ENCODE measurements at places on chromosomes 3 and 15. TPM values are rescaled to one million over a fixed set of nuclear protein-coding genes. Genes with fewer than 3 reads are reported as not detected.

IL12A gene
- 0.55 TPM for total RNA-seq

UBAP1L gene
- total RNA-seq, result 3.3 TPM

GRAMD1C gene
- total RNA-seq, result 0.48 TPM

GPR149 gene
- total RNA-seq, result not detected

ATP13A5 gene
- not detected for total RNA-seq

CCDC39 gene
- not detected for total RNA-seq

TBL1XR1 gene
- total RNA-seq, result 187 TPM

WDR76 gene
- total RNA-seq, result 72.2 TPM

ZPLD1 gene
- not detected for total RNA-seq

All from activated CD4-positive, alpha-beta memory T cell treated with anti-CD3 and anti-CD28 coated beads, Interleukin-2, amount 10 ng/mL, durations not matched to agents 7 days and 5 days (primary cell).